ENCODE measurements at places on chromosomes 12 and 14.
A peak's percentile ranks its signal among the peaks of the same experiment; 100 is the strongest.

DNA sequence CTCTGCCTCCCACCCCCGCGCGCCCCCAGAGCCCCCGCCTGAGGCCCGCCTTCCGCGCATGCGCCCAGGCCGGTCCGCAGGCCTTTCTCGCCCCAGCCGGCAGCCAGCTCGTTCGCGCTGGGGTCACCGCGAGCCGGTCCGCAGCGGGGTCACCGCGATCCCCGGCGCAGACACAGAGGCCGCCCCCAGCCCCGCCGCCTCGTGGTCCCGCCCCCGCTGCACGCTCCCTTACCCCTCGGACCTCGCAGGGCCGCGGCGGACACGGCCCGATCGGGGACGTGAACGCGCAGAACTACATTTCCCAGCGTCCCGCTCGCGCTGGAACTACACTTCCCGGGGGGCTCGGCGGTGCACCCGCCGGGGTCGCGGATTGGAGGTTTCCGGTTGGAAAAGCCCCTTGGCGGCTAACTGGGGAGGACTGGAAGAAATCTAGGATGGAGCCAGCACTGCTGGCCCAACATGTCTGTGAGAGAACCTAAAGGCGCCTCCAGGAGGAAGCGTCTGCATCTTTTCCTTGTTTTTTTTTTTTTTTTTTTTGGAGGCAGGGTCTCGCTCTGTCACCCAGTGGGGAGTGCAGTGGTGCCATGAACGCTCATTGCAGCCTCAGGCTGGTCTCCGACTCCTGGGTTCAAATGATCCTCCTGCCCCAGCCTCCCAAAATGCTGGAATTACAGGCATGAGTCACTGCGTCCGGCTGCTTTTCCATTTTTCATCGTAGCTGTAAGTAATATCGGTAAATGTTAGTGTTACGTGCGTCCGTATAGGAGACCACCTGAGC, at the start of gene ZNF605:
TSS of gene ZNF605 (minus strand) at position 296 of the 778 bp plus-strand sequence. CDS start 10,671 bp downstream, outside the sequence.
- peak; percentile 97 for DNase-seq

GRCh38 chr12:95304673-95305198, 87.1 kb downstream of the VEZT start:
- DNase-seq: no peak

GRCh38 chr12:94621662-94622359, 28.5 kb downstream of the TMCC3 start:
- no peak for DNase-seq

DNA sequence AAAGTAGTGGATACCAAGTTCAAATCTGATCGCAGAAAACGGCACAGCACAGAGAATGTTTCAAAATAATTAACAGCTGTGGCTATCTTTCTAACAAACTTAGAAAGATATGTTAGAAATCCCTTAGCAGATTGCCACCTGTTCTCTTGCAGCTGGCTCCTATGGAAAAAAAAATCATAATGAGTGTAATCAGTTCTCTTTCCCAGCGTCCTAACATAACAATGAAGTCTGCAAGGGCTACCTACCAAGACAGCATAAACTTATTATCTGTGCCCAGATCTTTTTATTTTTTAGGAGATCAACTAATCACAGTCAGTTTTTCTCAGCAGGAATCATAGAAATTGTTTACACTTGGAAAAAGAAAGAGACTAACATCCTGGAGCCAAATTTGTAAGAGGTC, 358.6 kb upstream of the FOXG1 start:
- no peak for DNase-seq

DNA sequence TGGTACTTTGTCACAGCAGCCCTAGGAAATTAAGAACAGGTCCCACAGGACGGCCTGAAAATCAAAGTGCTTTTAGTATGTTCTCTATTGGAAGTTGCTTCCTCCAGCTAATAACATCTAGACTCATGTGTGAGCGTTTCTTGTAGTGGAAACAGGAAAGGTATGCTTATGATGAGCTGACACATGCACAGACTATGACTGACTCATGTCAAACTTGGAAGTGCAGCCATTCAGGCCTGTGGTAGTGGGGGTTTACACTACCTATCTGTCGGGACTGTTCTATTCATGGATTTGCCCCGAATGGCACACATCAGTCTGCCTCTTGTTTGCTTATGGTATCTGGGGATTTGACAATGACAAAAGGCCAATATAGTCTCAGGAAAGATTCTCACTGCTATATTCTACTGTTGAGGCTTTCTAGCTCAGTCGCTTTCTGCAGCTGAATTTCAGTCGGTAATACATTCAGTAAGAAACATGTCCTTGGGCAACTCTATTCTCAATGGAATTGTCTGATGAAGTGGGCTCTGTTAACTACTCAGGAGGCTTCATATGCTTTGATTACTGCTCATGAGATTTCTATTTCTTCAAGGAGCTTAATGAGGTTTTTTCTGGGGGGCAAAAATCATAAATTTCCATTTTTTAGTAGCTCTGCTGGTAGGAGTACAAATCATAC, 270.3 kb upstream of the DAAM1 start:
- no peak for DNase-seq

DNA sequence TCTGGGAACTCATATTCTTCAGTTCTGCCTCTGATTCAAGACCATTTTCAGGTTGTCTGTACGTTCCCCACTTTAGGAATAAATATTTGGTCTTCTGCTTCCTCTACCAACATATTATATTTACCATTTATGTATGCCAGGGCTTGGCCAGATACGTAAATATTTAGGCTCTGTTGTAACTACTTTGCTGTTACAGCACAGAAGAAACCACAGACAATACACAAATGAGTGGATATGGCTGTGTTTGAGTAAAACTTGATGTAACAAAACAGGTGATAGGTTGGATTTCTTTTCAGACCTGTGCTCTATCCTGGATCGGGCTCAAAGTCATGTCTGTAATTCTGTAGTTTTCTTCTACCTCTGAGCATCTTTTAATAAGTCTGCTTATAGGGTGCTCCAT, 37.5 kb downstream of the RAP1B start:
- no peak for DNase-seq

DNA sequence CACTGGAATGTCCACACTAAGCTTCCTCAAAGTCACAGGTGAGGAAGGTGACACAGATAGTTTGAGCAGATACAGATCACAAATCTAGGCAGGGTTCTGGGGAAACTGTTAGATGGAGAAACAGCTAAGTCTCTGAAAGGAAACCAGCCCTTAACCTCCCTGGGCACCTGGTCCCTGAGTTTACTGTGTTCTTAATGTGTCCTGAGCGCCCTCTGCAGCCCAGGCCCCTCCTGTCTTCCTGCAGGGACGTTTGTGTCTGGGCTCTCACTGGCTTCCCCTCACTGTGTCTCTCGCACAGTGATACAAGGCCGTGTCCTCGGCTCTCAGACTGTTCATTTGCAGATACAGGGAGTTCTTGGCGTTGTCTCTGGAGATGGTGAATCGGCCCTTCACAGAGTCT, 684.3 kb downstream of the TMEM121 start:
- no peak for DNase-seq

DNA sequence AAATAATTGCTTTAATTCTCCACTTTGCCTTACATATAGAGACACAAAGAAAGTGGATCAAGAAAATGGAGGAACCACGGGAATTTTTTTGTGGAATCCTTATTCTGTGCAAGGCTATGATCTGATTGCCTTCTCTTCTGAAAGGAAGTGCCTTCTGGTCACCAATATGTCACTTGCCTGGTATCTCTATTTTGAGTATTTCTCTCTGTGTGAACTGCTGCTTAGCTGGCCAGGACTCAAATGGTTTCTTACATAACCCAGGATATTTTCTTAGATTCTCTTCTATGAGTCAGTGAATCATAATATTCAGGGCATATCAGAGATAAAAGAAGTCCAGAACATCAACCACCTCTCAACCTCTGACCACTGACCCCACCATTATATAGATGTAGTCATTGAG, 156.1 kb downstream of the DIO2 start:
- no peak for DNase-seq

- DNase-seq: peak; percentile 74
Measured at GRCh38 chr14:93104961-93105360, 10.8 kb downstream of the ITPK1 start.

DNA sequence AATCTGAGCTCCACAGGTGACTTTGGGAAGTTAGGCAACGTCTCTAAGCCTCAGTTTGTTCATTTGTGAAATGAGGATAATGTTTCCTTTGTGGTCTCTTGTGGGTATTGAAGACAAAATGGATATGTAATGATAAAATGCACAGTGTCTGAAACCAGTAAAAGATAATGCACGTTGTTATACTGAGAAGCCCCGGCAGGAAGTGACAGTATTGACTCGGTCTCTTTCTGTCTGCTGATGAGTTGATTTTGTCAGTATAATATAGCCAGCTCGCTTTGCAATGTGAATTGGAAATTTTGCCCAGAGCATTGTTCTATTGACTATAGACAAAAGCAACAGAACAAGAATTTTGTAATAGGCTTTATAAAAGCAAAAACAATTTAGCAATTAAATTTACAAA, 49.2 kb upstream of the SLC38A1 start:
- DNase-seq: no peak

DNA sequence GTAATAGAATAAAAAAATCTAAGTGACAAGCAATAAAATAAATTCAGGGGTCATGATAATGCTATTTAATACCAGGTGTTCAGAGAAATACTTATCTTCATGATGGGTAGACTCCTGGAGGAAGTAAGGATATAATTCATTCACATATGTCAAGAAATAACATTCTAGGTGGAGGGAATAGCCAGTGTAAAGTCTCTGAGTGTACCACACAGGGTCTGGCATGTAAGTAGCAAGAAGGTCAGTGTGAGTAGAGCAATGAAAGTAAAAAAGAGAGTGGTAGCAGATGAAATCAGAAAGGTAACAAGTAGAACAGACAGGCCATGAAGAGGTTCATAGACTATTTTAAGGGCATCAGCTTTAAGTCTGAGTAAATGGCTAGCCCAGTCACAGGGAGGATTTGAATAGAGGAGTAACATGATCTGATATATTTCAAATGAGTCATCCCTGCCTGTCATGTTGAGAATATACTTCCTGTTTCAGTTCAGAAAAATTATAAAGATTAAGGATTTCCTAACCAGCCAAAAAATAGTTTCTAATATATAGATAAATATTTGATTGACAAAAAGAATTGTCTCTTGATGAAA, 519.9 kb downstream of the C12orf50 start:
- DNase-seq: peak; percentile 5

DNA sequence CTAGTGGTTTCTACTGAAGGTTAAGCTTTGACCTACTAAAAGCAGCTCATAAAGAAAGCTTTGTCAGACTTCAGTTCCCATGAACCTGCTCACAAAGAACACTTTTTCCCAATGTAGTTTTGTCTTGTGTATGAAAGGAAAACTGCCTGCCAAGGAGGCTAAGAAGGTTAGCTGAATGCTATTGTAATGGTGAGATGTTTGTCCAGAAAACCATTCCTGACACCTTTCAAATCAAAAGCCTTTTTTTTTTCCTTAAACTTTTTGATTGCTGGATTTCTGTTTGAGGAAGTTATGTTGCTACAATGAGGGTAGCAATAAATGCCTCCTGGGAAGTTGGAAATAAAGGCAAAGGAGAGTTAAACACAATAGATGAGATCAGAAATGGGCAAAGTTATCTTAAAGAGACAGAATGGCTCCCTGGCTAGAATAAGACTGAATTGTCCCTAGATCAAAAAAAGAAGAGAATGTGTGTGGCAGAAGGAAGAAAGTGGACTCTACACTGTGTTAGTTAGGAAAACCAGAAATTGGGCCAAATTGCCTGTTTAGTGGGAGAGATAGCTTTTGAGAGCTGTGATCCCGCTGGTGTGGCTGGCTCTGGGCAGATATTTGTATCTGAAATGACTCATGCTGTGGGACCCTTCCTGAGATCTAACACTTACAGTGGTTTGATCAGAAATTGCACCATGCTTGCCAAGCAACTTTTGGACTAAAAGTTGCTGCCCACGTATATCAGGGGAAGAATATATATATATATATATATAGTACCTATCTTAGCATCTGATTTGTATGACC, 27.5 kb downstream of the TECPR2 start:
- no peak for DNase-seq

All from GM23338 (cell line).